Activated T-cell treated with anti-CD3 and anti-CD28 coated beads, Interleukin-2, amount 50 U/mL, for 1 hour (primary cell): ENCODE measurements at places on chromosomes 7 and 10.

DNA sequence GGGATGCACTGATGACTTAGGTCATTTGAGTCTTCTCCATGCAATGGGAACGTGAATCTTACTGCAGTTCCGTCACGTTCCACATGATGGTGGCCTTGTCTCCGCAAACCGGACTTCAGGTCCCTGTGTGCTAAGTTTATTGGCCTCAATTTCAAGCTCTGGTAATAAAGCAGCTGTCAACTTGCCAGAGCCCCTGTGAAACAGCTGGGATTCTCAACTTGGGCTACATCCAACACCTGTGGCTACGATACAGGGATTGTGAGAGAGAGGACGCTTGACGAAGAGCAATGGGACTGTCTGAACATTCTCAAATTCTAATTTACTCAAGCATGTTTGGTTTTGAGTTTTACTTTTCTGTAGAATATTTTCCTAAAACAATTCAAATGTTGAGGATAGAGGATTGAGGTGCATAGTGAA is 174.2 kb downstream of the PTN start:
- DNase-seq = no peak

- DNase-seq = no peak
Measured at GRCh38 chr10:69472544-69472943, 21.3 kb downstream of the TSPAN15 start.

DNA sequence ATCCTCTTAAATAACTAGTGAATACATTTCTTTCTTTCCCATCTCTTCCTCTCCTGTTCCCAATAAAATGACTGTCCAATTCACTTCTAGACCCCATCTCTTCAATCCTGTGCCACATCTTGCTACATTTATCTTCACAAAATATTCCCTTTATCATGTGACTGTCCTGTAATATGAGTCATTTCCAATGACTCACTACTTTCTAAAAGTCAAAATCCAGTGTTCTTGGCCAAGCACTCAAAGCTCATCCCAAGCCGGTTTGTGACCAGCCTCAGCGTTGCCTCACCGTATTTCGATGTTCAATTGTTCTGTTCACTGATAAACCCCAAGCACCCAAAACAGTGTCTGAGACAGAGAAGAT is 104.7 kb downstream of the PARD3 start:
- no peak for DNase-seq

GRCh38 chr10:47130491-47130890 is 169.5 kb upstream of the GDF10 start:
- DNase-seq = no peak

DNA sequence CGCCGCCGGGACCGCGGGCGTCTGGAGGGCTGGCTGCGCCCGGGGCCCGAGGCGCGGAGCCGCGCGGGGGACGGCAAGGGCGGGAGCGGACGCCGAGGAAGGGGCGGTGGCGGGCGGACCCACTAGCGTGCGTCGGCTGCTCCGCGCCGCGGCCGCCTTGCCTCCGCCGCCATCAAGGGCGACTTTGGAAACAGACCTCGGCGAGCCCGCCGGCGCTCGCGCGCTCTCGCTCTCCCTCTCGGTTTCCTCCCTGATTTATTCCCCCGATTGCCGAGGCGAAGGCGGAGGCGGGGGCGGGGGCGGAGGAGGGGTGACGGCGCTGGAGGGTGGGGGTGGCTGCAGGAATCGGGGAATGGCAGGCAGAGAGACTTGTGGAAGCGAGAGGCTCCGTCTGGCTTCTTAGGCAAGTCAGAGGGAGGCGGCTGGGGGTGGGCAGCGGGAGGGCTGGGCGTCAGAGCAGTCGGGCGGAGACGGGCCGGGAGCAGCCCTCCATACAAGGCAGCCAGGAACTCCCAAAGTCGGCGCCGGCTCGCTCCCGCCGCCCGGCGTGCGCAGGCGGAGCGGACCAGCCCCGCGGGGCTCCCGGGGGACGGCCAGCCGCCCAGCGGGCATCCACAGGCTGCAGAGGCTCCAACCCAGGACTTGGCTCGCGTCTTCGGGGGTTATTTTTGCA is at the start of gene CACNA2D1:
CACNA2D1 (minus strand) TSS at position 231 of the 673 bp plus-strand sequence.
- no peak for DNase-seq
